ENCODE measurements at places on chromosomes 2 and 18.

DNA sequence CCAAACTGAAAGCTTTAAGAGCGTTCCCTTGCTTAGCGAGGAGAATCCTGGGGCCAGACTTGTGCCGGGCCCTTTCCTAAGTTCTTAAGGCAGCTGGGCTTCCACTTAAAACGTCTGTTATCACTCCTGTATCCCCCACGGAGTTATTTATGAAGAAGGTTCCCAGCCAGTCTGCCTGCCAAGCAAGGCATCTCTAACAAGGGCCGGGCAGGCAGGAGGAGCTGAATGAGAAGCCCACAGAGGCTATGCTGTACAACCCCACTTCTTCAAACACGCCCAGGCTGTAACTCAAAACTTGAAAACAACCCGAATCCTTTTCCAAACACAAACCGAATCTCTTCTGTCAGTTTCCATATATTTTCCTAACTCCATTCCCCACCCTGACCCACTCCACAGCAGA, 39.0 kb upstream of the ZFP36L2 start:
- DNase-seq: no peak

DNA sequence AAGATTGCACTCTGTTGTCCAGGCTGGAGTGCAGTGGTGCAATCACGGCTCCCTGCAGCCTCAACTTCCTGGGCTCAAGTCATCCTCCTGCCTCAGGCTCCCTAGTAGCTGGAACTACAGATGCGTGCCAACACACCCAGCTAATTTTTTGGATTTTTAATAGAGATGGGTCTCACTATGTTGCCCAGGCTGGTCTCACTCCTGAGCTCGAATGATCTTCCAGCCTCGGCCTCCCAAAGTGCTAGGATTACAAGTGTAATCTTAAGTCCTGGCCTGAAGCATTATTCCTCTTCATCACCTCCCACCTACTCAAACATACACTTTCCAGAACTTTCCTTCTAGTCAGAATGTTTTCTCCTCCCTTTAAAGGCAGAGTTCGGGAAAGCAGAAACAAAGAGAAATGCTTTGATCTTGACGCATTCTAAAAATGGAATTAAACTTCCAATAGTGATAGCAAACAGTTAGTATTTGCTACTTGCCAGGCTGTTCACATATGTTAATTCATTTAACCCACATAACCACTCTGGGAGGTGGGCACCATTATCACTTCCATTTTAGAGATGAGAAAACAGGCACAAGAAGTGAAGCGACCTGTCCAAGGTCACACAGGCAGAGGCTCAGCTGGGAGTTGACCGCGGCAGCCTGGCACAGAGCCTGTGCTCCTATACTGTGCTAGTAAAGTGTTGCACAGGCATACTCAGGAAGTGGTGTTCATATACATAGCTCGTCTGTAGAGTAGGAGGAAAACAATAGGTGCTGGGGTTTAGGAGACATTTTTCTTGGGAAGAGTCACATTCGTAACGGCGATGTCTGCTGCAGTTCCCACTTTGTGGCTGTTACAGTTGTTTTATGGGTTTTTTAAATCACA, 24.6 kb downstream of the TEX44 start:
- DNase-seq: no peak

DNA sequence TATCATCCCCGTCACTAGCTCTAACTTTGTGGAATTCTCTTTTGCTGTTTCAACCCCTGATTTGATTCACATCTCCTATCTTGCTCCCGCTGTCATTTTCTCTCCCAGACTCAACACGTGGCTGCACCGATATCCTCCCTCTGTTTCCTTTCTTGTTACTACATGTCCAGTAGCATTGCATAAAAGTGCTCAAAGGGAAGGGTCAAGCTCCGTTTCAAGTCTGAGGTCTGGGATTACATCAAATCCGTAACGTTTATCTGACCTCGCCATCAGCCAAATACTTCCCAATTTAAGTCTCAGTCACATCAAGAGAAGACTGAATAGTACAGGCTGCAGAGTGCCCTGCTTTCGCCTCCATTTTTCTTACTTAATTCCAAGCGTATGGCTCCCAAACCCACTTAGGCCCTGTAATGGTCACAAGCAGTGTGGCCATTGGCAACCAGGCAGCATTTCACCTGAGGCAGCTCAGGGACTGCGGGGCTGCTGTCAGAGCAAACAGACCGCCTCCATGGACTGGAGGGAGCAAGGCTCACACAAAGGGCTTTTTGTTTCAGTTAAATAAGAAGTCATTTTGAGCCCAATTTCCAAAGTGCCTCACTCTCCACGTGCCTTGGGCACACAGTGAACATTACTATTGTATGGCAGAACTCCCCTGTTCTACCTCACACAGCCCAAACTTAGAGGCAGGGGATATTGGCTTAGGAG, 217.8 kb downstream of the BCL11A start:
- no peak for DNase-seq

- no peak for DNase-seq
Observed at GRCh38 chr18:38475686-38476085, 910.1 kb upstream of the CELF4 start.

DNA sequence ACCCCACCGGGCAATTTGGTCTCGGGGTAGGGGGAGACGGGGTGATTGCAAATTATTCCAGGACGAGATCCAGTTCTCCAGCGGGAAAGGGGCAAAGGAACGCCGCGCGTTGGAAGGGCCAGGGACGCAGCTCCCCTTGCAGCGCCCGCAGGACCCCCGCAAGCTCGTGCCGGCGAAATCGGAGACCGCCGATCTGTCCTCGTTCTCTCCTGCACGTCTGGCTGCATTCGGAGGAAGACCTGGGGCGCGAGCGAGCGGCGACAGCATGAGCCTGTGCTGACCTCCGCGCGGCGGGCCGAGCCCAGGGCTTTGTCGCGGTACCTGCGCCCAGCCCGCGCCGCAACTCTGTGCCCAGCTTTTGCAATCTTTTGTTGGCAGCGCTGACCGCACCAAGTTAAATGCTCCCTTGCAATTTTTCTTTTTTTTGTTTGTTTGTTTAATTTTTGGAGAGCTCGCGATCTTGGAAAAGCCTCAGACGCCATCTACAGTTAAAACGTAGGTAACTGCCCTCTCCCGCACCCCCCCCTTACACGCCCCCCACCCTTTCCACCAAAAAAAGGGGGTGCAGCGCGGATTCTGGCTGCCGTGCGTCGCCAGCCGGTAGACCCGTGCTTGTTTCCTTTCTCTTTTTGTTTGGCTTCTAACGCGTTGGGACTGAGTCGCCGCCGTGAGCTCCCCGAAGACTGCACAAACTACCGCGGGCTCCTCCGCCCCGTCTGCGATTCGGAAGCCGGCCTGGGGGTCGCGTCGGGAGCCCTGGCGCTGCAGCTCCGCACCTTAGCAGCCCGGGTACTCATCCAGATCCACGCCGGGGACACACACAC, 667 bp downstream of the TRIB2 start:
- DNase-seq: peak; percentile 70

- no peak for DNase-seq
Observed at GRCh38 chr2:217893440-217893839, 109.4 kb downstream of the TNS1 start.

GRCh38 chr2:49131801-49132200, 22.5 kb downstream of the FSHR start:
- DNase-seq: no peak

DNA sequence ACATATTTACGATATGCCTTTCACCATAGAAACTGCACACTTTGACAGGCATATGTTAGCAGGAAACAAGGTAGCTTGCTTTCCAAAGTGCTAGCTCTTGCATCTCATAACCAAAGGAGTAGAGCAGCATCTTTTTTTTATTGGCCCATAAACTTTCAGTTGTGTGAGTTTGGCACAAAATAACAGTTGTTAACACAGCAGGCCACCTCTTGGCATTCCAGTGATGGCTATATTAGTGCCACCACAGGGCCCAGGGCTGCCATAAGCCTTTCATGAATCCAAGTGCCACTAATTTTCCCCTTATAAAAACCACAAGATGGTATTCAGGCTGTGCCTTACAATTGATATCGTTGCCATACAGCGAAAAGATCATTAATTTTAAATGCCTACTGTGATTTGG, 40.3 kb upstream of the KLF7 start:
- no peak for DNase-seq

DNA sequence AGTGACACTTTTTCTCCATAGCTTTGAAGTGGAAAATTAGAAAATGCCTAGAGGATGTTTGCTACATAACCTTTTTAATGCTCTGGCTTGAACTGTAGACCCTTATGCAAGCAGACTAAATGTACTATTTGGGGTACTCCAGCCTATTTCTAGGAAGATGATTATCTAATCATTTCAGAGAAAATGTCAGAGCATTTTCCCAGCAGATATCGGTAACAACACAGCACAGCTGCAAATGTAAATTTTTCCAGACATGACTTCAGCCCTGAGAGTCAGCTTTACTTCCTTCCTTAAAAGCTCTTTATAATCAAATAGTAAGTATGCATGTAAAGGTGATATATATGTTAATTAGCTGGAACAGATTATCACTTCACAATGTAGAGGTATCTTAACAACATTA, 1647.1 kb downstream of the SUCLG1 start:
- DNase-seq: no peak

- DNase-seq: no peak
Observed at GRCh38 chr18:7683753-7684152, 116.6 kb downstream of the PTPRM start.

- no peak for DNase-seq
Observed at GRCh38 chr2:199911877-199912161, 726 bp downstream of the C2orf69 start.

DNA sequence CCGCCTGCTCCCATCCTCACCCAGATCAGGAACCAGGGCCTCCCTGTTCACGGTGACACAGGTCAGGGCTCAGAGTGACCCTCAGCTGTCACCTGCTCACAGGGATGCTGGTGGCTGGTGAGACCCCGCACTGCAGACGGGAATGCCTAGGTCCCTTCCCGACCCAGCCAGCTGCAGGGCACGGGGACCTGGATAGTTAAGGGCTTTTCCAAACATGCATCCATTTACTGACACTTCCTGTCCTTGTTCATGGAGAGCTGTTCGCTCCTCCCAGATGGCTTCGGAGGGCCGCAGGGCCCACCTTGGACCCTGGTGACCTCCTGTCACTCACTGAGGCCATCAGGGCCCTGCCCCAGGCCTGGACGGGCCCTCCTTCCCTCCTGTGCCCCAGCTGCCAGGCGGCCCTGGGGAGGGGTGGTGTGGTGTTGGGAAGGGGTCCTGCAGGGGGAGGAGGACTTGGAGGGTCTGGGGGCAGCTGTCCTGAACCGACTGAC, 31.7 kb downstream of the GPC1 start:
- DNase-seq: no peak

DNA sequence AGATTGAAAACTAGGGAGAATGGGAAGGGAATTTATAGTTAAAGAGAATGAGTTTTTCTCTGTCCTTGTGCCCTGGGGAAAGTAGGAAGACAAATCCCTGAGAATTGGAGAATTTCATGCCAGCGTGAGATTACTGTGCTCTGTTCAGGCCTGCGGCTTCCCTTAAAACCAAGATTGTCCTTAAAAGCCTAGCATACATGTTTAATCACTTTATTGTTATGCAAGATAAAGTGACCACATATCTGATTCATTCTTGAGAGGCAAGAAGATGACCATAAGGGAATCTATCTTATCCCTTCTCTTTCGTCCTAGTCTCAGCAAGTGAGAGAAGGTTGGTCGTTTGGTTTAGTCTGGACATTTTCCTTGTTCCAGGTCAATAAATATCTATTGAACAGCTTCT, 75.9 kb downstream of the ADCYAP1 start:
- DNase-seq: no peak

DNA sequence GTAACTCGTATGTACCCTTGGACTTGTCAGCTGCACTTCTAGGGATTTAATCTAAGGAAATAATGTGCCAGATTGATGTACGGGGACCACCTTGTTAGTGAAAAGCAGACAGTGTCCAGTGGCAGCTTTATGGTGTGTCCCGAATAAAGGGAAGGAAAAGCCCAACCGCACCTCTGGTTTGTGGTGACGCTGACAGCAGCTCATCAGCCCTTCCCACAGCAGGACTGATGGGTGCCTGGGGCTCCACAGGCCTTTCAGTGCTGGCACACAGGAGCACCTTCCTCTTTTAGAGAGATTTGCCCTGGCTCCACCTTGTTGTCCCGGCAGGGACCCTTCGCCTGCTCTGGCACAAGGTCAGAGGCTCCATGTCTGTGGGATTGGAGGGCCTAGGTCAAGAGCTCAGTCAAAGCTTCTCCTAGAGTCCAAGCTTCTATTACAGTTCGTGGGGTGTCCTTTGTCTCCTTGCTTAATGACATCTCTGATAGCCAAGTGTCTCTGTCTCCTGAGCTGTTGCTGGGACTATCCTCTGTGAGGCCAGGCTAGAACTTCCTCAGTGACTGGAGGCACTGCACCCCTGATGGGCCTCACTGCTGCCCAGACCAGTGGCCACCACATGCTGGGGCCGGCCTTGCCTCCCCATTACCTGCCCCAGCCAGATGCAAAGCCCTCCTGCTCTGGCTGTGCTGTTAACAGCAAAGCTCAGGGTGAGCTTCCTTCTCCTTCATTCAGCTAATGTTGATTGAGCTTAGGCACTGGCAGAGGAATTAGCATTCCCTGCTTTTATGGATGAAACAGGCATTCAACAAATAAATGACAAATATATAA, 33.0 kb upstream of the SCLY start:
- DNase-seq: no peak

DNA sequence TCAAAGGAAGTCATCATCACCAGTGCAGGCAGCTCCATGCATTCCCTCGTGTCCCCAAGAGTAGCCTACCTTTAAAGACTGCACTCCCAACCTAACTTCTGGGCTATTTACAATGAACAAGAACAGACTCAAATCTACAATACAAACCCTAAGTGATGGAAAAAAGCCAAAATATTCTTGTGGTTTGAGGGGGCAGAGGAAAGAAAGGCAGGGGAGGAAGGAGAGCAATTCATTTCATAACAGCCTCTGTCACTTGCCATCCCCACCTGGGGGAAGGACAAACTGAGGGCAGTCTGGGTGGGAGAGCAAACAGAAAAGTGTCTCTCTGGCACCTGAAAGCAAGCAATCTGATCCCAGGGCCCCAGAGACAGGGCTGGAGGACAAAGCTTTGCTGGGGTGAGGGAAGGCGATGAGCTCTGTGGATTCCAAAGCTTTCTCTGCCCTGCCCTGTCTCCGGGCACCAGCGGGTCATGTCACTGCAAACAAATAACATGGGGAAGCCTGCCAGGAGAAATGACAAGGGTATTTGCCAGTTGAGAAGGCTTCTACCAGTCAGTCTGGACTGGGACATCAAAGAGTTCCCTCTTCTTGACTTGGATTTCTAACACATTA, 528.0 kb upstream of the TNP1 start:
- DNase-seq: no peak

- no peak for DNase-seq
Observed at GRCh38 chr2:127578411-127578810, 42.9 kb downstream of the MYO7B start.

- no peak for DNase-seq
Observed at GRCh38 chr2:34570266-34570872, 971.3 kb upstream of the FAM98A start.

GRCh38 chr18:58299135-58299473, 255.1 kb downstream of the NEDD4L start:
- no peak for DNase-seq

DNA sequence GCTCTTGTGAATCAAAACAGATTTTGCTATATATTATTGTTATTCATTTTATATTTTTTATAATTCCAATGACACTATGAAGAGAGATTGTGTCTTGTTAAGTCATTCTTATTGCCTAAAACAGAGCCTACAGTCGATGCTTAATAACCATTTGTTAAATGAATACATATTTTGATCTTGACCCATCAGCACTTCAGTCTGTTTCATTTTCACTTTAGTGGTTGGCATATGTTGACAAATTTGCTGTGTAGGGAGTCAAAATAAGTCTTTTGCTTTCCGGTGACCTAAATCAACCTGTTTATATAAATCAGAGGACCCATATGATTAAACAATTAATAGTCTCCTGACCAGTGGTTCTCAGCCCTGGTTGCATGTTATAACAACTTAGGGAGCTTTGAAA, 97.1 kb downstream of the TXNL1 start:
- DNase-seq: no peak

Data from CD4-positive, alpha-beta T cell treated with Interleukin-10 for 1 hour (primary cell).